ENCODE measurements at places on chromosomes 12 and 14. TPM values are rescaled to one million over a fixed set of nuclear protein-coding genes. Genes with fewer than 3 reads are reported as not detected.

DNA sequence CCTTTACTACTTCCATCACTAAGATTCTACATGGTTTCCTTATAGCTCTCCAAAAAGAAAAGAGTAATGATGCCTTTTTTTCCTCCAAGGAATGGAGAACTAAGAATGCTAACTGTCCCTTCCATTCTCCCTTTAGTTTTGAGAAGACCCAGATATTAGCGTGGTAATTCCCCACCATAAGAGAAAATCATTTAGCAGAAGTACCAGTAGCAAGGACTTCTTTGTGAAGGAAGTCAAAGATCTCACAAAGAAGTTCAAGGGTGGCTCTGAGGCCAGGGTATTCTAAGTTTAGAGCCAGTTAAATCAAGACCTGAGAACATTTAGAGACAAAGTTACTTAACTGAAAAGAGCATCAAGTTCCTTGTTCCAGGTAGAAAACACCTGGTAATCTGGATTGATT, 7.3 kb downstream of the USP15 start:
- H3K27me3 ChIP-seq = no peaks in the 10 kb centered on the region
- H3K27ac ChIP-seq = no peak overlapping the region
- H3K36me3 ChIP-seq = no peaks in the 10 kb centered on the region
- no peak for DNase-seq
- H3K4me3 ChIP-seq = no peak overlapping the region

GRCh38 chr14:81551471-81551870, 17.8 kb upstream of the SEL1L start:
- H3K27me3 ChIP-seq = no peaks in the 10 kb centered on the region
- no peak overlapping the region for H3K27ac ChIP-seq
- H3K4me1 ChIP-seq = no peaks in the 10 kb centered on the region
- no peaks in the 10 kb centered on the region for H3K36me3 ChIP-seq
- no peak overlapping the region for H3K4me3 ChIP-seq

DNA sequence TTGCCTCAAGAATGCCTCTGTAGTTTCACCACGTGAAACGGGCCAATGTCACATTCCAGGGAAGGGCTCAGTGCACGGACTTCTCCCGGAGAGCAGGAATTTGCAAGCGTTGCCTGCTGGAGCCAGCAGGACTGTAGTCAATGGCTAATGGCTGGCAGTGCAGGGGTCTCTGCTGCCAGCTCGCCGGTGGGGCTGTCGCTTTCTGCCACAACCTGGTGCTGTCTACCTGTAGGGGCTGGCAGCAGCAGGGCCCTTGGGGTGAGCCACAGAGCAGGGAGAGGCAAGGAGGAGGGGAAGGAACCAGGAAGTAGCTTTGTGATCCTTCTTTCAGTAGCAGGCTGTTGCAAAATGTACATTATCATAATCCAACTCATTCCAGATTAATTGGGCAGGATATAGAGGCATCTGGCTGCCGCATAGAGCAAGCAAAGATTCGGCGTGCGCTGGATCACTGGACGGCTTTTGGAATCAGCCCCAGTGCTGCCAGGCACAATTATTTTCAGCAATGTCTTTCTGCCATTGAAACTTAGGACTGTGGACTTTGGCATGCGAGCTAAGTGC, 114.1 kb downstream of the PAPOLA start:
- peaks cover 7% of the 10 kb centered on the region for H3K36me3 ChIP-seq
- no peak overlapping the region for H3K27ac ChIP-seq
- no peaks in the 10 kb centered on the region for H3K4me1 ChIP-seq
- no peak for DNase-seq
- H3K27me3 ChIP-seq = peaks cover 76% of the 10 kb centered on the region
- no peak overlapping the region for H3K4me3 ChIP-seq

DNA sequence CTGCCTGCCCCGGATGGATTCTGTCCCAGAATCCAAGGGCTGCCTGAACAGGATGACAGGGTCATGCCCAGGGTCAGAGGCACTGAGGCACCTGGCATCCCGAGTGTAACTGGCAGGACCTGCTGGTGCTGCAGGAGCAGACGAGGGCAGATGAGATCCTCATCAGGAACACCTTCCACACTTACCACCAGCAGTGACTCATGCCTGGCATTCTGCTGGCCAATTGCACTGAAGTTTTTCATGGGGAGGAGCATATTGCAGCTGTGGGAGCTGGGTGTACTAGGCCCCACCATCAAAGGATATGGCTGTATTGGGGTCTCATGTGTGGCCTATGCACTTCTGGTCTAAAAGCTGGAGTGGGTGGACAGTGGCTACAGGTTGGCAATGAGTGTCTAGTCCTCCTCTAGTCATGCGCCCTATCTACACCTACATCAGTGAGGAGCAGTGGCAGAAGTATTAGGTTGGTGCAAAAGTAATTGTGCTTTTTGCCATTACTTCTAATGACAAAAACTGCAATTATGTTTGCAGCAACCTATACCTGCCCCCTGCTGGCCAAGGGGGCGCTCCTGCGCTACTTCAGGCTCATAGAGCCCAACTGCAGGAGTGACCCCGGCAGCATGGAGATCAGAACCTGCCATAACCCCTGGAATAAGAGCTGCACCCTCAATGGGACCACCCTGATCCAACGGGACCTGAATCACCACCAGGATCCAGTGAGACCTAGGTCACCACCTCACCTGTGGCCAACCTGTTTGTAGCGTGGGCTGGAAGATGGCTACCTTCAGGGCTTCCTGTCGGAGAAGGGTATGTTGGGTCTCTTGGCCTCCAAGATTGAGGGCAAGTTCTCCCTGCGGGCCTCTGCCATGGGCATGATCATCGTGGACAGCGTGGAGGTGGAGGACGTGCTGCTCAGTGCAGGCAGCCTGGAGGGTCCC, 8.0 kb upstream of the C12orf42 start:
- no peaks in the 10 kb centered on the region for H3K4me1 ChIP-seq
- peaks cover 18% of the 10 kb centered on the region for H3K27me3 ChIP-seq
- no peak for DNase-seq

DNA sequence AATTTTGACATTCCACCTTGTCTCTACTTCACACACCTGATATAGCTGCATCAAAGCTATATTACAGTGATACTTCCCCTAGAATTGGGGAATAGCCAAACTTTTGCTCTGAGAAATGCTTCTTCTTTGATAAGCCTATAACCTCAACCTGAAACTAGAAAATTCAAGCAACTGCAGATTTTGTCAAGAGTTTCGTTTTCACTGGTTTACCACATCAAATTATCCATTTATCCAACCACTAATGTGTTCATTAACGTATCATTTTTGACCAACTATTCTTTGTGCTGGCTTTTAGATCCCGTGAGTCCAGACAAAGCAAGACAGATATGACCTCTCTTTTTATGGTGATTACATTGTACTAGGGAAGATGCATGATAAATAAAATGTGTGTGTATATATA, 13.5 kb upstream of the TAS2R46 start:
- no peak overlapping the region for H3K4me3 ChIP-seq
- H3K36me3 ChIP-seq = no peaks in the 10 kb centered on the region
- no peak overlapping the region for H3K27ac ChIP-seq

- no peak for DNase-seq
- H3K36me3 ChIP-seq = no peaks in the 10 kb centered on the region
These were observed 40.5 kb upstream of the PTCSC3 start for GRCh38 chr14:36217027-36217426.

- peaks cover 19% of the 10 kb centered on the region for H3K27me3 ChIP-seq
- peaks cover 8% of the 10 kb centered on the region for H3K4me1 ChIP-seq
- no peak overlapping the region for H3K4me3 ChIP-seq
- H3K36me3 ChIP-seq = no peaks in the 10 kb centered on the region
- H3K27ac ChIP-seq = no peak overlapping the region
These were observed 14.3 kb upstream of the IFI27L2 start for GRCh38 chr14:94143711-94144110.

- H3K27me3 ChIP-seq = peaks cover 59% of the 10 kb centered on the region
- H3K36me3 ChIP-seq = no peaks in the 10 kb centered on the region
- no peak overlapping the region for H3K4me3 ChIP-seq
- H3K4me1 ChIP-seq = no peaks in the 10 kb centered on the region
- H3K27ac ChIP-seq = no peak overlapping the region
These were observed 149.1 kb downstream of the TSPAN9 start for GRCh38 chr12:3226264-3226663.

DNA sequence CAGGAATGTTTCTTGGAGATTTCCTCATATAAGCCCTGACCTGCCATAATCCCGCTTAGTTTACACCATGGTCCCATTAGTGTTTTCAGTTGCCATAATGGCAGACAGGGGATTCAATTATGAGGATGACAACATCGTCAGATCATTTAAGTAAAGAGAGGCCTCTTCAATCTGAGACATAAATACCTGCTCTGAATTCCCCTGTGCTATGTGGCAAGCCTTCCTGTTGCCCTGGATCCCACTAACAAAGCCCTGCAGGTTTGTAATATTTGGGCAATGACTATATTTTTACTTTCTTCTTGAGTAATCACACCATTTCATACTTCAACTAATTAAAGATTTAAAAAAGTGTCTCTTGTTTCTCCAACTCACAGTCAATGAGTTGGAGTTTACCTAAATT, 108.9 kb downstream of the TRAFD1 start:
- H3K36me3 ChIP-seq = peaks cover 20% of the 10 kb centered on the region
- H3K4me3 ChIP-seq = no peak overlapping the region
- no peak overlapping the region for H3K27ac ChIP-seq

DNA sequence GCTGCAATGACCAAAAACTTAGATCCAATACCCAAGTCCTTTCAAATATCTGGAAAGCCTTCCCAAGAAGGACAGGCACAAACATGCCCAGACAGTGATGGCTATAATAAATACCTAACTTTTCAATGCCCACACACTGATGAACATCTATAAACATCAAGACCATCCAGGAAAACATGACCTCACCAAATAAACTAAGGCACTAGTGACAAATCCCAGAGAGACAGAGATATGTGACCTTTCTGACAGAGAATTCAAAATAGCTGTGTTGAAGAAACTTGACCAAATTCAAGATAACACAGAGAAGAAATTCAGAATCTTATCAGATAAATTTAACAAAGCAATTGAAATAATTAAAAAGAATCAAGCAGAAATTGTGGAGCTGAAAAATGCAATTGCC, 38.7 kb upstream of the INSM2 start:
- H3K27ac ChIP-seq = no peak overlapping the region
- H3K4me3 ChIP-seq = no peak overlapping the region
- no peaks in the 10 kb centered on the region for H3K36me3 ChIP-seq
- no peaks in the 10 kb centered on the region for H3K4me1 ChIP-seq

GRCh38 chr12:3289702-3290101, 201.3 kb upstream of the PRMT8 start:
- H3K27me3 ChIP-seq = peaks cover 86% of the 10 kb centered on the region
- no peak overlapping the region for H3K27ac ChIP-seq
- peaks cover 4% of the 10 kb centered on the region for H3K36me3 ChIP-seq
- H3K4me1 ChIP-seq = no peaks in the 10 kb centered on the region
- DNase-seq = no peak
- no peak overlapping the region for H3K4me3 ChIP-seq

GRCh38 chr14:50932592-50933495, 11.4 kb downstream of the PYGL start:
- no peak for DNase-seq
- peaks cover 40% of the 10 kb centered on the region for H3K4me1 ChIP-seq
- peak overlapping the region; percentile 27 for H3K27ac ChIP-seq
- no peaks in the 10 kb centered on the region for H3K36me3 ChIP-seq

DNA sequence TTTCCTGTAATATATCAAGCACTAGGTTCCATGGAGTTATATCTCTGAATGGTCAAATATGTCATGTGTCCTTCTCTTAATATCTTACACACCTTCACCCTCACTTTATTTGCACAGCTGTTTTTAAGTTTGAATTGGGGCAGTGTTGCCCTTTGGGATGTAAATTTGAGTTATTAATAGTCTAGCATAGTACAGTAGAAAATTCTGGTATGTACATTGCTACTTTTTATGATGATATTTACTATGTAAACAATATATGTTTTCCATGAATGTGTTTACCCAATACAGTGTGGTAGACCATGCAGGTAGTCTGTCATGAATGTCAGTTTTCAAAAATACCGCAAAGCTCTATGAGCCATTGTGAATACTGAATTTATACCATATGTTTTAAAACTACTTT, 50.5 kb downstream of the METTL25 start:
- DNase-seq = no peak
- no peaks in the 10 kb centered on the region for H3K36me3 ChIP-seq
- no peaks in the 10 kb centered on the region for H3K27me3 ChIP-seq

DNA sequence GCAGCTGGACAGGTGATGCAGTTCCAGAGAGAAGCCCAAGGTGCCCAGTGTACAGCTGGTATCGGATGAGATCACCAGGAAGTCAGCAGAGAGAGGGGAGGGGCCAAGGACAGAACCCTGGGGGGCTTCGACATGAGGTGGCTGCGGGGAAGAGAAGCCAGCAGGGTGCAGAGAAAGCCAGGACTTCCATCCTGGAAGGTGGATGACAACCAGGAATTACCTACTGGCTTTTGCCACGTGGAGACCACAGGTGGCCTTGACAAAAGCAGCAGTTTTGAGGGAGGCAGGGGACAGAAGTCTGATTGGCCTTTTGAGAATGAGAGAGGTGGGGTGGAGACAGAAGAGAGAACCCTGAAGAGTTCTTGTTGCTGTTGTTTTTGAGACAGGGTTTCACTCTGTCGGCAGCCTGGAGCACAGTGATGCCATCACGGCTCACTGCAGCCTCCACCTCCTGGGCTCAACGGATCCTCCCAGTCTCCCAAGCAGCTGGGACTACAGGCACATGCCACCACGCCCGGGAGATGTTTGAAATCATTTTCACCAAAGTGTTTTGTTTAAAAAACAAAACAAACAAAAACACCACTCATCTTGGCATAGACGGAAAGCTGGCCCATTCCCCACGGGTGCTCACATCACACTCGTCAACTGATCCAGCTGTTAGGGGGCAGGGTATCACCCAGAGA, 35.2 kb downstream of the CDC42BPB start:
- H3K4me3 ChIP-seq = no peak overlapping the region
- H3K27me3 ChIP-seq = no peaks in the 10 kb centered on the region
- H3K36me3 ChIP-seq = peaks cover 20% of the 10 kb centered on the region
- peaks cover 54% of the 10 kb centered on the region for H3K4me1 ChIP-seq
- H3K27ac ChIP-seq = no peak overlapping the region
- DNase-seq = no peak

DNA sequence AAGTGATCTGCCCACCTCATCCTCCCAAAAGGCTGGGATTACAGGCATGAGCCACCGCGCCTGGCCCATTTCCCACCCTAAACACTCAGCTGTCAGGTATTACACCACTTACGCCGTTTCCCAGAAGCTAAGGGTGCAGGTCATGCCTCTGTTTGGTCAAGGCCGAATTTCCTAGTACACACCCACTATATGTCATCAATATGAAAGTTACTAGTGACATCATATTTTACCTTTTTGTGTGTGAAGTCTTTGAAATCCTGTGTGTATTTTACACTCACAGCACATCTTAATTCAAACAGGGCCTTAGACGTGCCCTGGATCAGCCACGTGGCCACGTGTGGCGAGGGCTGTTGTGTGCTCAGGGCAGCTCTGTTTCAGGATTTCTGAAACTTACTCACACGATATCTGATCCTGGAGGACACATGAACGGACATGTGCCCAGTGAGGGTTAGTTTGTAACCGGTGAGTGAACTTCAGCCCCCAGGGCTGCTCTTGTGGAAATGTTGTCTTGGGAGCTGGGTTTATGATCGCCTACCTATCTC, 51.8 kb downstream of the GLT1D1 start:
- H3K27me3 ChIP-seq = no peaks in the 10 kb centered on the region
- H3K4me1 ChIP-seq = no peaks in the 10 kb centered on the region
- no peak overlapping the region for H3K4me3 ChIP-seq
- H3K36me3 ChIP-seq = no peaks in the 10 kb centered on the region

TMEM132D gene
- not detected for total RNA-seq

KRT75 gene
- total RNA-seq = not detected

CLEC9A gene
- total RNA-seq = not detected

FZD10 gene
- total RNA-seq = not detected

JKAMP gene
- total RNA-seq = 49.4 TPM

COX8C gene
- not detected for total RNA-seq

YAF2 gene
- total RNA-seq = 18.0 TPM

SDR39U1 gene
- 43.7 TPM for total RNA-seq

SMIM10L1 gene
- 9.7 TPM for total RNA-seq

DPF3 gene
- total RNA-seq = 9.6 TPM

RHOJ gene
- not detected for total RNA-seq

LRIG3 gene
- 261 TPM for total RNA-seq

C12orf54 gene
- not detected for total RNA-seq

KRT5 gene
- total RNA-seq = 0.32 TPM
